ENCODE measurements at places on chromosomes 7 and 10.

DNA sequence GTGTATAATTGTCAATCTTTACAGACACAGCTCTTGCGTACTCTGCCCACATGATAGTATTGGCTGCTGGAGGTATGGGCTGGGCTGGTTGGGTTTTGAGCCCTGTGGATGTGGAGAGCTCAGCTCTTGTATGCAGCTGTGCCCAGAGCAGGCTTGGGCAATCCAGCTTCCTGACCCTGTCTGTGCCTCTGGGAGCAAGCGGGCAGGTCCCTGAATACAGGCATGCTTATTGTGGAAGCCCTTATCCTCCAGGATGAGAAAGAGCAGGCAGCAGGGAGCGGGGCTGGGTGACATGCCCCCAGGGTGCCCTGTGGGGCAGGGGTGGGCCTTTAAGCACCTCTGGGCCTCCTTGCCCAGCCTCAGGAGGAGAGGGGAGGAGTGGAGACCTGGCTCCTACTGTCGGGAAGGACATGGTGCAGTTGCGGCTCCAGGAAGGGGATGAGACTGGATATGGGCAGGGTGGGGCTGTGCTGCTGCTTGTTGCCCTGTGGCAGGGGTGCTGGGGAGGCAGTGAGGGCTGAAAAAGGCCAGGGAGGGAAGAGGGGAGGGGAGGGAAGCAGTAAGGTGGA is 32.7 kb upstream of the SH2D4B start:
- no peak for DNase-seq

GRCh38 chr7:47573758-47574481 is 8.0 kb downstream of the TNS3 start:
- DNase-seq = no peak

GRCh38 chr10:13839430-13839990 is 252.7 kb downstream of the PRPF18 start:
- no peak for DNase-seq

- no peak for DNase-seq
Measured at GRCh38 chr10:12590675-12591659, 241.6 kb downstream of the CAMK1D start.

GRCh38 chr7:137968890-137969289 is 33.0 kb downstream of the CREB3L2 start:
- DNase-seq = no peak

DNA sequence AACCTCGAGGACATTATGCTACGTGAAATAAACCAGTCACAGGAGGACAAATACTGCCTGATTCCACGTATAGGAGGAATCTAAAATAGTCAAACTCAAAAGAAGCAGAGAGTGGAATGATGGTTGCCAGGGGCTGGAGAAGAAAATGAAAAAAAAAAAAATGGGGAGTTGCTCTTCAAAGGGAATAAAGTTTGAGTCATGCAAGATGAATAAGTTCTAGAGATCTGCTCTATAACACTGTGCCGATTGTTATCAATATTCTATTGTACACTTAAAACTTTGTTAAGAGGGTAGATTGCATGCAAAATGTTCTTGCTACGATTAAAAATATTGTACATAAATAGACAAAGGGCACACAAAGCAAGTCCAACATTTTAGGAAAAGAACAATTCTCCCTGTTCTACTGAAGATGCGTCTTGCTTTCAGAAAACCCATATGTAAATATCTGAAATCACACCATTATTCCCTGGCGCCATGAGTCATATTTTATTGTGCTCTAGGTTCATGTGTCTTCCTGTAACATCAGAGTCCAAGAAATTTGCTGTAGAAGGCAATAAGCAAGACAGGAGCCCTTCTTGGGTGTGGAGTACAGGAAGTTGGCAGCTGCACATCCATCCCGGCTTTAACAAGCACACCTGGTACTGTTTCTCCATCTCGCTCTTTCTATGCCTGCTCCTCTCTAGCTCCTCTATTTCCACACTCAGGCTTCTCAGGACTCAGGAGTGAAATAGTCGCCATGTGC is 145.9 kb downstream of the GFRA1 start:
- no peak for DNase-seq

- no peak for DNase-seq
Measured at GRCh38 chr10:46515793-46516192, 40.7 kb downstream of the GPRIN2 start.

DNA sequence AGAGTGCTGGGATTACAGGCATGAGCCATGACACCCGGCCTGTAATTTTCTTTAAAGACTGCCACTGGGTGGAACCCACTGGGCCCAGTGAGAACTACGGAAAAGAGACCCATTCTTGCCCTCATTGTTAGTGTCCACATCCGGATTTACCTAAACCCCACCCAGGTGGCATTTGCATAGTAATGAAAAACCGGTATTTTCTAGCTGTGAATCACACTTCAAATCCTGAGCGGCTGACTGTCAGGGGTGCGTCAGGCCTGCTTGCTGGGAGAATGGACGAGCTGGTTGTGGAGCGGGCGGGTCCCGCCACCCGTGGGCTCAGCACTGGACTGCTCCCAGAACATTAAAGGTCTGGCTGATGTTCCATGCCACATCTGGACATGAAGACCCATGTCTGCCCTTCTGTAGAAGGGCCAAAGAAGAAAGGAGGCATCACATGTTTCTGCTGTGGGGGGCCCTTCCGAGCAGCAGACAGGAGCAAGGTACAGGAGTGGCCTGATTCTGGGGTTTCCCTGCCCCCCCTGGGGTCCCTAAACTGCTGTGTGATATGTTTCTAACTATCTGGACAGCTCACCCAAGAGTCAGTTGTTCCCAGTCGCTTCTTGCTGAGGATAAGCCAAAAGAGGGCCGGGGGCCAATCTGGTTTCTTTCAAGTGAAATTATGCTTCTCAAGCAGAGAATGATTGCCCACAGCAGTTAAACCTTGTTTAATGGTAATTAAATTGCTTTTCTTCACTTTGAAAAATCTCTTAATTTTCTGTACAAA is 46.4 kb downstream of the KIAA1217 start:
- no peak for DNase-seq

DNA sequence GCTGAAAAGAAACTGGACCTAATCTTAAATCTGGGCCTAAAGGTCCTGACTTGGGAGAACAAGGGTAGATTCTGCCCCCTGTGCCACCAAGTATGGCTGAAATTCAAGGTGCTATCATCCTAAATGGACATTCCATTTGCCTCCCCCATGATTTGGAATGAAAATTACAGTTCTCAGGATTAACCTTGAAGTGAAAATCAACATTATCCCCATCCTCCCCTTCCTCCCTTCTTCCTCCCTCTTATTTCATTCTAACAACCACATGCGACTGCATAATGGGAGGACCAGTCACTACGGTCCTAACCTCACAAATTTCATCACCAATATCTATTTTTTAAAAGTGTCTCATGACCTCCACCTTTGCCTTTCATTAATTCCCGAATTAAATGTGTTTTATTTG is 62.1 kb downstream of the SEMA3C start:
- DNase-seq = no peak

- DNase-seq = no peak
Measured at GRCh38 chr7:29556405-29557195, 7.0 kb upstream of the PRR15 start.

DNA sequence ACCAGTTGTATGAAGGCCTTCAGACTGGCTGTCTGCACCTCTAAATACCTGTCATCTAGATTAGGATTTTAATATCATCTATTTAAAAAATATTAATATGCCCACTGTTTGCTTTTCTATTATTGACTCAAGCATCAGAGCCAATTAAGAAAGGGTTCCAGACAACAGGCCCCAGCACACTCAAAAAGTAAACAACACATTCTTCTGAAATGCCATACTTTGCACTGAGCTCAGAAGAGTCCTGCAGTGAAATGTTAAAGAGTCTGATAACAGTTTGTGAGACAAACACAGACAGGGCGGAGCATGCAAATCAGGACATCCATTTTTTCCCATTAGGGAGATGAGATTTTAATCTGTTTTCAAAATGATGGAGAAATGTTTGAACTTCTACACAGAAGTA is 45.9 kb upstream of the KLF6 start:
- DNase-seq = no peak

GRCh38 chr10:28385748-28386502 is 83.1 kb upstream of the MPP7 start:
- DNase-seq = no peak

DNA sequence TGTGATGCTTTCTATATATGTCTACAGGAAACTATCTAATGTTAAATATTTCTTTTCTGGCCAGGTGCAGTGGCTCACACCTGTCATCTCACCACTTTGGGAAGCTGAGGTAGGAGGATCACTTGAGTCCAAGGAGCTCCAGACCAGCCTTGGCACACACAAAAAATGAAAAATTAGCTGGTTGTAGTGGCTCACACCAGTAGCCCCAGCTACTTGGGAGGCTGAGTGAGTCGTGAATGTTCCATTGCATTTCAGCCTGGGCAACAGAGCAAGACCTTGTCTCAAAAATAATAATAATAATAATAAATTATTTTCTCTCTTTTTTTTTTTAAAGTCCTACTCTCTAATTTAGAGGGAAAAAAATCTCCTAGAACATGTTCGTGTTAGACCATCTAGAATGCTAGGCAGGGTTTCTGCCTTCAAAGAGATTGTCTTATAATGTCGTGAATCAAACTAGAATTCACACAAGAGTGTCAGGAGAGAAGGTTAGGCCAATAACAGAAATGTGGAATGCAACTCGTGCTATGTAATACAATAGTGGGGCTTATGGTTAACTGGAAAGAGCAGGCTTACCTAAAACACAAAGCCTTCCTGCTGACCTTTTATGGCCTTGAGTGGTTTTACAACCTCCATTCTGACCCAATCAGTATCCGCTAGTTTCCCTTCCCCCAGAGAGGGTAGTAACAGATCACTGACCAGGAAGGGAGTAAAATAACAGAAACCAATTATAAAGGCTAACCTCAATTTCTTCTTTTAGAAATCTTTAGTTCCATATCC is 46.3 kb downstream of the MYOF start:
- DNase-seq = no peak

DNA sequence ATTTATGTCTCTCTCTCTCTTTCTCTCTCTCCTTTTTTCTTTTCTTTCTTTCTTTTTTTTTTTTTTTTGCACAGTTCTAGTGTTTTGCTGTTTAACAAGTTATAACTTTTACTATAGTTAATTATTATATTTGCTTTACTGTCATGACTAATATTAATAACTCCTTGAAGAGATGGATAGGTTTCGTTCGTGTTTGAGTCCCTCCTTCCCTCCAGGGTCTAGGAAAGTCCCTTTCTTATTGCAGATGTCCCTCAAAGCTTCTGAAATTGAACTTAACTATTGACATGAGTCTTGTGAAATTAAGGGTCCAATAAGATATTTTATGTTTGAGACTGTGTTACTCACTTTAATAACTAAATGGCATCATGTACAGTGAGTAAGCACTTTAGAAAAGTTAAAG is 131.4 kb downstream of the PLXDC2 start:
- no peak for DNase-seq

DNA sequence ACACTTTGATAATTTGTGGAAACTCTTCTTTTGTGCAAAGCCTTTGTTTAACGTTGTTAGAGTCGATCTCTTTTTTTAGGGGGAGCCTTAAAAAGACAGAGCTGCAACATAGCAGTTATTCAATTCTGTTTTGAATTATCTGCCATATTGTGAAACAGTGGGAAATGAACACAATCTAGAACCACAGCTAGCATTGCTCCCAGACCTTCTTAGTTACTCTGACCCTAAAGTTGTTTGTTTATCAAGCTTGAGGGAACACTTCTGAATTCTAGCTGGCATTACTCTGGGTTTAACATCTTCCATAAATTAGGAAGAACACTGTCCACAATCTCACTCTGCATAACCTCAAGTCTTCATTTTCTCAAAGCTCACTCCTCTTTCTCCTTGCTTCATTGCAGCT is 217.7 kb downstream of the PRKG1 start:
- no peak for DNase-seq

DNA sequence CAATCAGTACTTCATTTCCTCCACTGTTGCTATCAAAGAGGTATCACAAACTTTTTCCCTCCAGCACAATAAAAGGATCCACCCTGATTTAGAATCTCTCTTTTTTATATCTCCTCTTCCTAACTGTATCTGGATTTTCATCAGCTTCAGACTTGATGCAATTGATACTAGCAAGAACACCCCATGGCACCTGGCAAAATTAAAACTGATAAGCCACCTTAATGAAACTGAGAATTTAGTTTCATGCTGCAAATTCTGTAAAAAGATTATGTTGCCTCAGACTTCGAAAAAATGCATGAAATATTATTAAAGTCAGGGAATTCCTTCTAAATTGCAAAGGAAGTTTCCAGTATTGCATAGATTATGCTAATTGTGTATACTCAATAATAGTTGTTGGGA is 277.0 kb downstream of the HDAC9 start:
- DNase-seq = no peak

DNA sequence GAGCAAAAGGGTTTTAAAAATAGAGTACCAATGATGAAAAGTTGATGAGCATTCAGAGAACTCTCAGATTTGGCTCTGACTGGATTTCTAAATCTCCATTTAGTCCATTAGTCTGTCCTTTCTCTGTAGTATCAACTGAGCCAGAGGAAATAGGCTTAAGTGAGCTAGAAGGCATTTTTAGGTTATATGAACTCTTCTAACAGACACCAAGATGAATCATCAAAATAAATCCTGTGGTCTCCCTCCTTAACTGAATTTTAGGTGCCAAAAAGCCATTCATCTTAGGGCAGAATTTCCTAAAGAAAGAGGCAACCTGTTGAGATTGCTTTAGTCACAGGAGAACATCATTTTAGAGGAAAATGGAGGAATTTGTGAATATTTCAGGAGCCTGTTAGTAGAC is 305.1 kb downstream of the AUTS2 start:
- no peak for DNase-seq

DNA sequence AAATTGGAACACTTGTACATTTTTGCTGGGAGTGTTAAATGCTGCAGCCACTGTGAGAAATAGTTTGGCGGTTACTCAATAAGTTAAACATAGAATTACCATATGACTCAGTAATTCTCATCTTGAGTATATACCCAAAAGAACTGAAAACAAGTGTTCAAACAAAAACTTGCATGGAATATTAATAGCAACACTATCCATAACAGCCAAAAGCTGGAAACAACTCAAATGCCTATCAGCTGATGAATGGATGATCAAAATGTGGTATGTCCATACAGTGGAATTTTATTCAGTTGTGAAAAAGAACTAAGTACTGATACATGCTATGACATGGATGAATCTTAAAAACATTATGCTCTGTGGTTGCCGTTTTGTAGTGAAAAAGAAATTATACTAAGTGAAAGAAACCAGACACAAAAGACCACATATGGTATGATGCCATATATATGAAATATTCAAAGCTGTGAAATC is 63.0 kb upstream of the SP4 start:
- no peak for DNase-seq

DNA sequence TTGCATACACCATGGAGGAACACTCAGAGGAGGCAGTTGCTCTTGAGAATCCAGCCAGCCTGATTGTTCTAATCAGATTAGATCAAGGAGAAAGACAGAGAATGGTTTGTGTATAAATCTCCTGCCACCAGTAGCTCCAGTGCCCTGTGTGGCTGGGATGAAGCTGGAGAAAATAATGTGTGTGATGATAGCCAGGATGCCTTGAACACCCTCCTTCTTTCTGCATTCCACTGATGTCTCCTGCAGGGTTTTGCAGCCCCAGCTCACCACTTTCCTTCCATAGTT is 614.7 kb upstream of the FOXK1 start:
- DNase-seq = no peak

Measured in NCI-H1048 (cell line).